ENCODE measurements at places on chromosomes 4 and X. TPM values are rescaled to one million over a fixed set of nuclear protein-coding genes. Genes with fewer than 3 reads are reported as not detected.

- H3K4me1 ChIP-seq: no peaks in the 10 kb centered on the region
- H3K36me3 ChIP-seq: no peaks in the 10 kb centered on the region
- H3K4me3 ChIP-seq: no peak overlapping the region
- DNase-seq: no peak
Observed at GRCh38 chr4:183816882-183817509, 88.1 kb upstream of the STOX2 start.

DNA sequence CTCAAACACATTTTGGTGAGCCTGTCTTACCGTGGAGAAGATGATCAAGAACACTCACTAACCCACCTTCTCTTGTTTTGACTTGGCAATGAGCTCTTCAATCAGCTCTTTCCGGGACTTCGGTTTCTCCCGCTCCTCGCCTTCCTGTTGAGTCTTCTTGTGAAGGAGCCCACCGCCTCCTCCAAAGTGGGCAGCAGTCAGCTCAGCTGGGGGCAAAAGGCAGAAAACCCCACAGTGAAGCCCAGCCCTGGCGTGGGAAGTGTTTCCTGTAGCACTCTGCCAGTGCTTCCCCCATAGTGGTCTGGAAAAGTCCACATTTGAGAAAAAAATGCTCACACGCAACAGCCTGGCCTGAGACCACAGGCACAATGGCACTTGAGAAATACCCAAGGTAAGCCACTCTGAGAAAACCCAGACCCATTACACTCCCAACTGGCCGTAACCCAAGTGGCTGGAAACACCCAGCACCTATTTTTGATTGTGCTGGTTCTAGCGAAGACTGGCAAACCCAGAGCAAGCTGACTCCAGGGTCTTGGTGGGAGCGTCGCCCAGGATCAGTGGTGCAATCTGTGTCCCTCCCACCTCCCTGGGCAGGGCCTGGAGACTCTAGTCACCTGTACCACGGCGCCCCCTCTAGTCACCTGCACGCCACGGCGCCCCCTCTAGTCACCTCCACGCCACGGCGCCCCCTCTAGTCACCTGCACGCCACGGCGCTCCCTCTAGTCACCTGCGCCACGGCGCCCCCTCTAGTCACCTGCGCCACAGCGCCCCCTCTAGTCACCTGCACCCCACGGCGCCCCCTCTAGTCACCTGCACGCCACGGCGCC, 8.6 kb downstream of the NOP14 start:
- peak; percentile 46 for DNase-seq
- peaks cover 14% of the 10 kb centered on the region for H3K36me3 ChIP-seq
- H3K4me3 ChIP-seq: no peak overlapping the region
- no peaks in the 10 kb centered on the region for H3K4me1 ChIP-seq

GRCh38 chrX:65196758-65197360, 220.6 kb upstream of the ZC4H2 start:
- DNase-seq: peak; percentile 82
- peaks cover 14% of the 10 kb centered on the region for H3K4me1 ChIP-seq
- H3K27ac ChIP-seq: peak overlapping the region; percentile 57
- no peaks in the 10 kb centered on the region for H3K36me3 ChIP-seq

- no peaks in the 10 kb centered on the region for H3K4me1 ChIP-seq
- no peak for DNase-seq
- no peak overlapping the region for H3K4me3 ChIP-seq
- no peak overlapping the region for H3K27ac ChIP-seq
- H3K36me3 ChIP-seq: no peaks in the 10 kb centered on the region
Observed at GRCh38 chr4:110742143-110742542, 119.3 kb upstream of the PITX2 start.

DNA sequence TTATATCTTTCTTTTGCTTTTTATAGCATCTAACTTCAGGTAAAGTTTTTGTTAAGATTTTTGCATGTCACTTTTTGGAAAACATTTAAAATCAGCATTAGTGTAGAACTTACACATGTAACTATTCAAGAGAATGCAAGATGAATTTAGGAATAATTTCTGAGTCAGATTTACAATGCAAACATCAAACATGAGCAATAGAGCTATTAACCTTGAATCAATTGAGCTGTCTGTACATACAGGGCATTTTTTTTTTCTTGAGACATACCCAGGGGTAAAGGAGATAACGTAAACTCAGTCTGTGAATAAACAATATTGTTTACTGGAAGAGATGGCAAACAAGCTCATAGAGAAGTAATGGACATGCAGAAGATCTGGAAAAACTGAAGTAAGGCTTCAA, 311.5 kb downstream of the IL1RAPL2 start:
- H3K27me3 ChIP-seq: no peaks in the 10 kb centered on the region
- no peak for DNase-seq
- no peaks in the 10 kb centered on the region for H3K36me3 ChIP-seq
- H3K27ac ChIP-seq: no peak overlapping the region
- H3K4me3 ChIP-seq: no peak overlapping the region

- H3K4me3 ChIP-seq: no peak overlapping the region
- H3K27ac ChIP-seq: no peak overlapping the region
- no peaks in the 10 kb centered on the region for H3K27me3 ChIP-seq
Observed at GRCh38 chr4:151641167-151641566, 119.6 kb downstream of the GATB start.

HPSE gene
- total RNA-seq: 0.28 TPM

NSG1 gene
- 17.9 TPM for total RNA-seq

PDE6B gene
- total RNA-seq: 19.5 TPM
